Activated CD8-positive, alpha-beta T cell treated with anti-CD3 and anti-CD28 coated beads for 36 hours (primary cell): ENCODE measurements at places on chromosomes 4 and X. TPM values are rescaled to one million over a fixed set of nuclear protein-coding genes. Genes with fewer than 3 reads are reported as not detected.

Gene PCDH7
- total RNA-seq = not detected

GRCh38 chr4:89625599-89626293 lies 211.2 kb downstream of the SNCA start:
- H3K27me3 ChIP-seq = peaks cover 4% of the 10 kb centered on the region
- no peak for DNase-seq
- no peak overlapping the region for H3K27ac ChIP-seq

DNA sequence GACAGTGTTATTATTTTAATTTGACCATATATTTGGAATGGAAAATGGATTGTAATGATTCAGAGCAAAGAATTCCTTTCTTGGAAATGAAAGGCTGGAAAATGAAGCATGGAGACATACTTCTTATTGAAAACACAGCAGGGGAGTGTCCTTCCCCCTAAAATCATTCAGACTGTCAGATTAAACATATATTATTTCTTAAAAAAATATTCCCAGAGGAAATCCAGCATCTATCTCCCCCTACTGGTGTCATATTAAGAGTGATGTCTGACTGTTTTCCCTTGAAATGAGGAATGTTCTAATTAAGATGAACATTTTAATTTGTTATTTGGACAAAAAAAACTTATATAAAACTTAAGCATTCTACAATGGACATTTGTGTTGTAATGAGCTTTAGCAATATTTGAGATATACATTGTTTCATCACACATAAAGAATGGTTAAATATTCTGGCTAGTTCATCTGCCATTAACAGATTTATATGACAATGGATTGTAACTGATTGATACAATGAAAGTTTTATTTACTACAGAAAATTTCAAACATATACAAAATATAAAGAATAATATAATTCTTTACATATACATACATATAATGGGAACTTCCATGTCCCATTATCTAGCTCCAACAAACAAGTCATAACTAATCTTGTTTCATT lies 264.6 kb downstream of the SPRY1 start:
- peaks cover 2% of the 10 kb centered on the region for H3K27me3 ChIP-seq
- H3K4me3 ChIP-seq = no peak overlapping the region
- H3K27ac ChIP-seq = no peak overlapping the region
- peaks cover 7% of the 10 kb centered on the region for H3K36me3 ChIP-seq
- DNase-seq = no peak

DNA sequence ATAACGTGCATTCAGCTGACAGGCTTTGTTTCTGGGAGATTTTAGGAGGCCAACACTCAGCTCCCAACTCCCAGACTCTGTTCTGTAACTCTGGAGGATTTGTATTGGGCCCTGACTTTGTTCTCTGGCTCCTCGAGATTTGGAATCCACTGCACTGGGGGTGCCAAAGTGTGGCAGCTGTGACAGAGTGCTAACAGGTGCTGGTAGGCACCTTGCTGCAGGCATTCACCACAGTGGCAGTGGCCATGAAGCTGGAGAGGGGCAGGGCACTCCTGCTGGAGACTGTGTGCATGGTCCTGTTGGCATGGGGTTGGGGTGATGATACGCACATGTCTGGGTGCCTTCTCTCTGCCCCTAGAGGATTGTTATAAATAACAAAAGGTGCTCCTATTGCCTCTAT lies 1094.9 kb upstream of the SLIT2 start:
- H3K27me3 ChIP-seq = no peaks in the 10 kb centered on the region
- H3K36me3 ChIP-seq = no peaks in the 10 kb centered on the region
- no peak for DNase-seq
- H3K4me1 ChIP-seq = no peaks in the 10 kb centered on the region

Gene PRRG3
- total RNA-seq = not detected

- H3K27me3 ChIP-seq = peaks cover 2% of the 10 kb centered on the region
- H3K4me1 ChIP-seq = peaks cover 4% of the 10 kb centered on the region
- no peaks in the 10 kb centered on the region for H3K36me3 ChIP-seq
- no peak overlapping the region for H3K4me3 ChIP-seq
- DNase-seq = no peak
These were observed 40.9 kb downstream of the EGF start for GRCh38 chr4:109953556-109953955.

GRCh38 chrX:41604177-41604576 lies 84.6 kb upstream of the GPR34 start:
- H3K4me3 ChIP-seq = no peak overlapping the region
- no peaks in the 10 kb centered on the region for H3K27me3 ChIP-seq
- DNase-seq = no peak
- H3K4me1 ChIP-seq = peaks cover 4% of the 10 kb centered on the region

DNA sequence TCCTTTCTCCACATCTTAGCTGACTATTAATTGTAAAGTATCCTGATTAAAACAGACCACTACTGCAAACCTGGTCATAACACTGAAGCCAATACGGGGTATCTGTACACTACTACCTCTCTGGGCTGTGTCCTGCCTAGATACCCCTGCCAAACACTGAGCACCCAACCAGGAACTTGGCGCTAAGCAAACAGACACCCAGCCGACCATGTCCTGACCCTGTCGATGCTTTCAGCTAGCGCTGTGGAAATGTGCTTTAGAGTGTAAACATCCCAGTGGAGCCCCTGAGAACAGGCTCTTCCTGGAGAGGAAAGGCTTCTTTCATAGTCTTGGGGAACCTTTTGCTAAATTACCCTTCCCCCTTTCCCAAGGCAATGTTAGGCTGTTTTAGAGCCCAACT lies 52.9 kb downstream of the CCNG2 start:
- DNase-seq = no peak
- H3K36me3 ChIP-seq = no peaks in the 10 kb centered on the region
- H3K27ac ChIP-seq = no peak overlapping the region
- no peaks in the 10 kb centered on the region for H3K27me3 ChIP-seq

GRCh38 chrX:14017399-14017798 lies 12.3 kb downstream of the GEMIN8 start:
- no peak overlapping the region for H3K27ac ChIP-seq
- H3K36me3 ChIP-seq = peaks cover 25% of the 10 kb centered on the region
- H3K27me3 ChIP-seq = no peaks in the 10 kb centered on the region
- no peak for DNase-seq

- H3K27ac ChIP-seq = no peak overlapping the region
- H3K36me3 ChIP-seq = no peaks in the 10 kb centered on the region
- peaks cover 1% of the 10 kb centered on the region for H3K27me3 ChIP-seq
These were observed 438.3 kb downstream of the CENPC start for GRCh38 chr4:67106861-67107460.

DNA sequence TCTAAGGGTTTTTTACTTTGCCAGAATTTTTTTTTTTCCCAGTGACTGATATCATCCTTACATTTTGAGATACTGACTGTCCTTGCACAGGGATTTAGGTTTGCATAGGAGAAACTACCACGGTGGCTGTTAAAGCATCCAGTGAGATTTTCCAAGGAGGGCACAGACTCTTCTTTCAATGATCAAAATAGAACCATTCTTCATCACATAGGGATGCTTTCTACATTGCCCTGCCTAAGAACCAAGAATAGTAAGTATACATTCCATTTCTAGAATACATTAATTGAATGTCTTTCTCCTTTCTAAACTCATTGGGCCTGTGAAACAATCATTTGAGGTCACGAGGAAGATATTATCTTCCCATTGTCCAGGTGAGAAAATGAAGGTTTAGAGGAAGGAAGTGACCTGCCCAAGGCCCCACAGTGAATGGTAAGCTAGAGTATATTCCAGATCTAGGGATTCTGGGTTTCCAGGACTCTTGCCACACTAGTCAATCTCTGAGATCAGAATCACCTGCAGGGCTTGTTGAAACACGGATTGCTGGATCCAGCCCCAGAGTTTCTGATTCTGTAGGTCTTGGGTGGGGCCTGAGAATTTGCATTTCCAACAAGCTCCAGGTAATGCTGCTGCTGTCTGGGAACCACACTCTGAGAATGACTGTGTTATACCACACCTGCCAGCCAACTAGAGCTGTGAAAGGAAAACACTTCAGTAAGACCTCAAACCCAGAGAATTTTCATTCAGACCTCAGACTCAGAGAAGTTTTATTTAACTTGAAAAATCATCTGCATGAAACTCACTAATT lies 17.7 kb upstream of the TMEM154 start:
- no peak overlapping the region for H3K4me3 ChIP-seq
- DNase-seq = no peak
- H3K27me3 ChIP-seq = no peaks in the 10 kb centered on the region

Gene CT47B1
- total RNA-seq = not detected

Gene REELD1
- total RNA-seq = 0.34 TPM

DNA sequence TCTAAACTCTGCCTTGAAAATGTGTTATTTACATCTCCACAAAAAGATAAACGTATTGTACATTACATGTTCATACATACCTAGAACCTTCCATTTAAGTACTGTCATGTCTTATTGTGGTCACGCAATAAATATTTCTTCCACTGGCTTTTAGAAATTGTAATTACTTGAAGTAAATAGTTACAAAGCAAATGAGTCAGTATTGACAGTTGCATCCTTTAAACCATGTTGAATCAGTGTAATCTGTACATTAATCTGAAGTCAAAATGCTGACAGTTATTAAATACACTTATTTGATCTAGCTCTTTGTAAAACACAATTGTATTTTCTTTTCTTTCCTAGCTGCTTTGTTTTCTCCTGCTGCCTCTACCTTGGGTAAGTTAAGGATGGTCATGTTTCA lies 446.7 kb downstream of the EPHA5 start:
- no peak for DNase-seq
- no peaks in the 10 kb centered on the region for H3K36me3 ChIP-seq
- no peaks in the 10 kb centered on the region for H3K27me3 ChIP-seq
- H3K4me3 ChIP-seq = no peak overlapping the region
- H3K27ac ChIP-seq = no peak overlapping the region

Gene SLC38A5
- 92.6 TPM for total RNA-seq

Gene SLC9A6
- total RNA-seq = 11.3 TPM

- H3K4me1 ChIP-seq = peaks cover 4% of the 10 kb centered on the region
- no peak overlapping the region for H3K4me3 ChIP-seq
- no peaks in the 10 kb centered on the region for H3K36me3 ChIP-seq
- no peak overlapping the region for H3K27ac ChIP-seq
These were observed 365.9 kb downstream of the INPP4B start for GRCh38 chr4:142480244-142480643.

Gene ADAM29
- total RNA-seq = not detected

- no peak overlapping the region for H3K4me3 ChIP-seq
- no peak overlapping the region for H3K27ac ChIP-seq
- no peaks in the 10 kb centered on the region for H3K36me3 ChIP-seq
- no peak for DNase-seq
These were observed 156.1 kb downstream of the FRAS1 start for GRCh38 chr4:78213218-78213617.

Gene PITX2
- not detected for total RNA-seq

Gene DMP1
- total RNA-seq = not detected

Gene SPIN4
- total RNA-seq = 5.4 TPM

- peaks cover 5% of the 10 kb centered on the region for H3K36me3 ChIP-seq
- no peak overlapping the region for H3K27ac ChIP-seq
- no peak for DNase-seq
- H3K27me3 ChIP-seq = peaks cover 5% of the 10 kb centered on the region
- H3K4me1 ChIP-seq = no peaks in the 10 kb centered on the region
- no peak overlapping the region for H3K4me3 ChIP-seq
These were observed 36.3 kb downstream of the NAT8L start for GRCh38 chr4:2095236-2096072.

GRCh38 chrX:100512471-100512870 lies 72.3 kb upstream of the TNMD start:
- no peak overlapping the region for H3K27ac ChIP-seq
- H3K27me3 ChIP-seq = peaks cover 3% of the 10 kb centered on the region
- no peaks in the 10 kb centered on the region for H3K36me3 ChIP-seq
- no peak overlapping the region for H3K4me3 ChIP-seq
- DNase-seq = no peak

GRCh38 chr4:184729946-184730345 lies 4.0 kb downstream of the CENPU start:
- no peak overlapping the region for H3K4me3 ChIP-seq
- peaks cover 21% of the 10 kb centered on the region for H3K4me1 ChIP-seq
- H3K27ac ChIP-seq = no peak overlapping the region
- no peaks in the 10 kb centered on the region for H3K27me3 ChIP-seq
- no peak for DNase-seq
- peaks cover 54% of the 10 kb centered on the region for H3K36me3 ChIP-seq

Gene LANCL3
- total RNA-seq = 0.16 TPM

GRCh38 chr4:8205241-8205707 lies 6.2 kb downstream of the SH3TC1 start:
- no peaks in the 10 kb centered on the region for H3K36me3 ChIP-seq
- H3K27ac ChIP-seq = no peak overlapping the region
- H3K27me3 ChIP-seq = no peaks in the 10 kb centered on the region
- DNase-seq = no peak

Gene GPM6B
- total RNA-seq = not detected

GRCh38 chr4:114599231-114599902 lies 760 bp downstream of the UGT8 start:
- H3K27me3 ChIP-seq = peaks cover 37% of the 10 kb centered on the region
- H3K4me1 ChIP-seq = peaks cover 9% of the 10 kb centered on the region
- no peak overlapping the region for H3K27ac ChIP-seq

DNA sequence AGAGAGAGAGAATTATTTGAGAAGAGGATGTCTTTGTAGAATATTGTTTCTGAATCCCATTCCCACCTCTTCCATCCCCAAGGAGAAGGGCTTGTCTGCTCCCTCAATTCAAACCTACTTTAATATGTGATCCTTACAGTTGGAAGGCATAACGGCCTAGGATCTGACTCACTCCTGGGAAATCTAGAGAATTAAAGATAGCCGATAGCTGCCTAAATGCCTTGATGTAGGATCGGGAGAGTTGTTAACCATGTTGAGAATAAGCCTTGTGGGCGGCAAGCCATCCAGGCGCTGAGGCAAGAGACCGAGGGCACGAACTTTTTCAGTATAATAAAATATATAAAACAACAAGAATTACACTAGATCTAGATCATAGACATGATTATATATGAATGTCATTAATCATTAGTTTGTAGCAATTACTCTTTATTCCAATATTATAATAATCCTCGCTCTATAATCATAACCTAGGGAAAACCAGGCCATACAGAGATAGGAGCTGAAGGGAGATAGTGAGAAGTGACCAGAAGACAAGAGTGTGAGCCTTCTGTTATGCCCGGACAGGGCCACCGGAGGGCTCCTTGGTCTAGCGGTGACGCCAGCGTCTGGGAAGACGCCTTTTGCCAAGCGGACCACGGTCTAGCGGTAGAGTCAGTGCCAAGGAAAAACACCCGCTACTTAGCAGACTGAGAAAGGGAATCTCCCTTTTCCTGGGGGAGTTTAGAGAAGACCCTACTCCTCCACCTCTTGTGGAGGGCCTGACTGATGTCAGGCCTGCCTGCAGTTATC lies 13.5 kb downstream of the EMCN start:
- no peaks in the 10 kb centered on the region for H3K36me3 ChIP-seq
- H3K27me3 ChIP-seq = no peaks in the 10 kb centered on the region
- H3K4me1 ChIP-seq = no peaks in the 10 kb centered on the region
- peak; percentile 2 for DNase-seq

Gene SOX3
- total RNA-seq = not detected

DNA sequence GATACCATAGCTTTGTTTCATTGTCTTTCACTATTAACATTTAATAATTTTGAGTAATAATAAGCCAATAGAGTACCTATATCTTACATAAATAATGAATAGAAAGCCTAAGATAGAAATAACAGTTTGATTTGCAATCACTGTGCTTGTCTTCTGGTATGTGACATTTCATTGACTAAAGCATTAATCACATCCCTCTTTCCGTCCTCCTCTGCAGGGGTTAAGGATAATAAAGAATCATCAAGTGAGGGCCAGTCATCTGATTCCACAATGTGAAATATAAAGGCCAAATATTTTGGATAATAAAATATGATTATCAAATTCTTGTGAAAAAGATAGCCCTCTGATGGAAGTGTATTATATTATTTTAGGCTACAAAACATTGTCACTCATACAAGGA lies 2073.4 kb downstream of the ARAP2 start:
- no peak overlapping the region for H3K4me3 ChIP-seq
- no peak overlapping the region for H3K27ac ChIP-seq
- H3K36me3 ChIP-seq = no peaks in the 10 kb centered on the region
- no peak for DNase-seq

Gene WNK3
- 0.47 TPM for total RNA-seq
